ENCODE measurements at places on chromosomes 6 and 20.

DNA sequence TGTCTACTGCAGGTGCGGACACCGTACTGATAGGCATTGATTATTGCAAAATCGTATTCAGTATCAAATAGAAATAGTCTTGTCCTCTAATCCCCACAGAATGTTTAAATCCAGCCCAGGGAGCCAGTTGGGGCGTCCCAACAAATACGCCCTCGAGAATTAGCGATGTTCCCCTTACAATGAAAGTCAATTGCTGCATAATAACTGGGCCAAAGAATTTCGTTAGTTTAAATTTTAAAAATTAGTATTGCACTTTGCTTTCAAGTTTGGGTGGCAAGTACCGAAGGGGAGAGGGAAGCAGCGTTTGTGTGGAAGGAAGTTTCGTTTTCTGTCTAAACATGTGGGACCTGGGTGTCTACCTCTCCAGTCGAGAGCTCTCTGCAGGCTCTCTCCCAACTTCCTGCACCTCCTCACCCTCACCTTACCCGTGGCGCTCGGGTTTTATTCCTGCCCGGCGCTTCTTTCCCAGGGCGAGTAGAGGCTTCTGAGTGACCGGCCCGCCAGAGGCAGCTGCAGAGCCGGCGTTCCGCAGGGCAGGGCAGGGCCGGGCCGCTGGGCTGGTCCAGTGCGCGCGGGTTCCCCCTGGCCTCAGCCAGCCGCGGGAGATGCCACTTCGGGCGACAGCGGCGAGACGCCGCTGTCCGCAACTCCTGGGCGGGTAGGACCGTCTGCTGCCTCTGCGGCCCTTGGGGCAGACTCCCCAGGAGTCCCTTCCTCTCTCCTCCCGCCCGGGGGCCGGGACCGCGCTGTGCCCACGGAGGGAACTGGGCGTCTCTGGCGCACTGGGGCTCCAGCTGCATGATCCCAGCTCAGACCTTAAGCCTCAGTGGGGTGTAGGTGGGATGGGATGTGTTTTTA is 862 bp upstream of the TFAP2C start:
- DNase-seq, result no peak

DNA sequence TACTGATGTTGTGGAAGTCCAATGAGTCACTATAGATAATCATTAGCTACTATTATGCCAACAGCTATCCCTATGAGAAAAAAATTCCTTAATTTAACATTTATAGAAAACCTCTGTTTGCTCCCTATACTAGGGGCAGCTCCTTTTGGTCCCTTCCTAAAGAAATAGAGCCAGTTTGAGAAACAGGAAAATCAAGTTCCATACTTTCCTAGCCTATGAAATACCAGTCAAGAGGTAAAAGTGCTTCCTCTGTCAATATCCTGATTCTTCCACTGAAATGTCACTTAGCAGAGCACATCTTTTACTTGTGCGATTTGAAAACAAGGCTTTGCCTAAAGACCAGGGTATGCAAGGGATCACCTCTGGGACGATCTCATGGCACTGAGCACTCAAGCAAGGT is 14.5 kb upstream of the TRIM39 start:
- DNase-seq, result no peak

DNA sequence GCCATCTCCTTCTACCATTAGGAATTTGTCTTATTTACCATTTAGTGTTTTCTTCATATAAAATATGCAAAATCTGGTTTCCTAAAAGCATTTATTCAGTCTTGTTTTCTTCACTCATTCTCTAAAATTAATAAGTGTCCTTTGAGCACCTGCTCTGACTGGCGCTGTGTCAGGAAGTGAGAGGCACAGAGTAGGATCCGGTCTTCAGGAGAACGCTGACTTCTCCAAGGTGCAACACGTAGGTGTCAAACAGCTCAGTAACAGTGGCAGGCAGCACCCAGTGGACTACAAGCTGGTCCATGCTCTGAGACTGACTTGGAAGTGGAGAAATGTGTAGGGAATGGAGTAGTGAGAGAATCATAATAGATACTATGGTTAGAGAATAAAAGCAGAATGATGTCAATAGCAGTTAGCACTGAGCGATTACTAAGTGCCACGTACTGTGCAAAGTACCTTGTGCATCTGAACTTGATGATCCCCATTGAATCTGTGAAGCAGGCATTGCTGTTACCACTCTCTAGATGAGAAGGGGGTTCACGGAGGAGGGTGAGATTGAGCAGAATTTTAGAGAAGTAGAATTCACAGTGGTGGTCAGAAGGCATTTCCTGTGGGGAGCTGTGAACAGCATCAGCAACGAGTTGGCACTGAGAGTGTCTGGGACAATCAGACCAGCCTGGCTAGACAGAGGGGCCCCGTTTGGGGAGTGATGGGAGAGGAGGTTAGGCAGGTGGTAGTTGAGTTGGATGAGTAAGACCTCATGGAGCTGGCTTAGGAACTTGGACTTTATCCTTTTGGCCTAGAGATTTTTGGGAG is 569.8 kb downstream of the QKI start:
- DNase-seq, result no peak

- DNase-seq, result no peak
These were observed 31.0 kb upstream of the PCMTD2 start for GRCh38 chr20:64224351-64225170.

DNA sequence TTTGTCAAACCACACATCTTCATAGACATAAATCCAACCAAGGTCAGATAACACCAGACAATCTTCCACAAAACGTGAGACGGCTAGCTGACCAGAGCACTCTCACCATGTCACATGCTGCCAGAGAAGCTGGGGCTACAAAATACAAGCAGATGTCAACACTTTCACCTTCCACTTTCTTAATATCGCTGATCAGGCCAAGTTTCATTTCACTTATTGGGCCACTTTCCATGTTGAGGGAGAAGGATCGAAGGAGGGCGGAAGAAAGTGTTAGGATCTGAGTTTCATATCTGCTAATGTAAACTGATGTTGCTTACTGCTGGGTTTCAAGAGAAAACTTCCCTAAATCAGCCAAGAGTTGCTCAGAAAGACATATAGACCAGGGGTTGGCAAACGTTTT is 177.0 kb upstream of the PRDM1 start:
- DNase-seq, result no peak

GRCh38 chr6:44739181-44739580 is 351.7 kb downstream of the CDC5L start:
- no peak for DNase-seq

GRCh38 chr6:156175971-156176421 is 601.2 kb upstream of the ARID1B start:
- DNase-seq, result peak; percentile 58

GRCh38 chr20:62356589-62357186 is 10.4 kb downstream of the LAMA5 start:
- DNase-seq, result no peak

DNA sequence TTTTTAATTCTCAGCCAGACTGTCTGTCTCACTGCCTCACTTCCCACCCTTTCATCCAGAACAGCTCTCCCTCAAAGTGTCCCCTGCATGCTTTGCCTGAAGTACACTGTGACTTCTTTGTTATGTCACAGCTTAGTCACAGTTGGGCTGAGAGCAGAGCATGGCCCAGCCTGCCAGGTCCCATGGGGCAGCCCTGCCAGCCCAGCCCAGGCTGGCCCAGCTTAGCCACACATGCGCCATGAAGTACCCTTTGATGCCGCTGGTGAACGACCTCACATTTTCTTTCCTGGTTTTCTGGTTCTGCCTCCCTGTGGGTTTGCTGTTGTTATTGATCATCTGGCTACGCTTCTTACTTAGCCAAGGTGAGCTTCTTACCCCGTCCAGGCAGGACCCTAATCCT is at the start of gene ADIG:
Gene ADIG (plus strand): TSS at position 185 of the 400 bp plus-strand sequence. CDS start 54 bp downstream, at position 239.
- peak; percentile 79 for DNase-seq

GRCh38 chr20:2285193-2285592 is 10.6 kb upstream of the TGM3 start:
- DNase-seq, result no peak
